T-cell (primary cell): ENCODE measurements at places on chromosomes 16 and 17. TPM values are rescaled to one million over a fixed set of nuclear protein-coding genes. Genes with fewer than 3 reads are reported as not detected.

DNA sequence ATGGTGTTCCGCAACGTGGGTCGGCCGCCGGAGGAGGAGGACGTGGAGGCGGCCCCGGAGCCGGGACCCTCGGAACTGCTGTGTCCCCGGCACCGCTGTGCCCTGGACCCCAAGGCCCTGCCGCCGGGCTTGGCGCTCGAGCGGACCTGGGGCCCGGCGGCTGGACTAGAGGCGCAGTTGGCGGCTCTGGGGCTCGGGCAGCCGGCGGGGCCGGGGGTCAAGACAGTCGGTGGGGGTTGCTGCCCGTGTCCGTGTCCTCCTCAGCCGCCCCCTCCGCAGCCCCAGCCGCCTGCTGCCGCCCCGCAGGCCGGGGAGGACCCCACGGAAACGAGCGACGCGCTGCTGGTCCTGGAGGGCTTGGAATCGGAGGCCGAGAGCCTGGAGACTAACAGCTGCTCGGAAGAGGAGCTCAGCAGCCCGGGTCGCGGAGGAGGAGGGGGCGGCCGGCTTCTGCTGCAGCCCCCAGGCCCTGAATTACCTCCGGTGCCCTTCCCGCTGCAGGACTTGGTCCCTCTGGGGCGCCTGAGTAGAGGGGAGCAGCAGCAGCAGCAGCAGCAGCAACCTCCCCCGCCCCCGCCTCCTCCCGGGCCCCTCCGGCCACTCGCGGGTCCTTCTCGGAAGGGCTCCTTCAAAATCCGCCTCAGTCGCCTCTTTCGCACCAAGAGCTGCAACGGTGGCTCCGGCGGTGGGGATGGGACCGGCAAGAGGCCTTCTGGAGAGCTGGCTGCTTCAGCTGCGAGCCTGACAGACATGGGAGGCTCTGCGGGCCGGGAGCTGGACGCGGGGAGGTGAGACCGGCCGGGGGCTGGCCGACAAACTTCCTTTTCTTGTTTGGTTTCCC lies 821 bp downstream of the SOCS7 start:
- H3K4me1 ChIP-seq = peaks cover 24% of the 10 kb centered on the region
- no peaks in the 10 kb centered on the region for H3K27me3 ChIP-seq
- H3K4me3 ChIP-seq = peak overlapping the region; percentile 60
- no peak overlapping the region for H3K27ac ChIP-seq
- peak; percentile 19 for DNase-seq
- no peaks in the 10 kb centered on the region for H3K36me3 ChIP-seq

- peaks cover 13% of the 10 kb centered on the region for H3K27me3 ChIP-seq
- H3K4me1 ChIP-seq = peaks cover 6% of the 10 kb centered on the region
- DNase-seq = no peak
- H3K36me3 ChIP-seq = no peaks in the 10 kb centered on the region
- no peak overlapping the region for H3K27ac ChIP-seq
These were observed 63.7 kb upstream of the MRTFB start for GRCh38 chr16:14007450-14007849.

GRCh38 chr17:60557805-60558204 lies 31.8 kb upstream of the APPBP2 start:
- no peak overlapping the region for H3K27ac ChIP-seq
- no peak overlapping the region for H3K4me3 ChIP-seq
- no peak for DNase-seq
- H3K4me1 ChIP-seq = no peaks in the 10 kb centered on the region
- peaks cover 5% of the 10 kb centered on the region for H3K36me3 ChIP-seq

GRCh38 chr17:78124836-78125137 lies 3.8 kb downstream of the TMC6 start:
- peak overlapping the region; percentile 66 for H3K27ac ChIP-seq
- no peak for DNase-seq
- H3K4me1 ChIP-seq = peaks cover 63% of the 10 kb centered on the region
- peaks cover 17% of the 10 kb centered on the region for H3K36me3 ChIP-seq
- H3K27me3 ChIP-seq = no peaks in the 10 kb centered on the region

- H3K4me1 ChIP-seq = no peaks in the 10 kb centered on the region
- H3K27me3 ChIP-seq = no peaks in the 10 kb centered on the region
- DNase-seq = no peak
- no peak overlapping the region for H3K27ac ChIP-seq
These were observed 96.9 kb upstream of the KCNJ16 start for GRCh38 chr17:69978056-69978646.

- no peaks in the 10 kb centered on the region for H3K36me3 ChIP-seq
- no peak overlapping the region for H3K27ac ChIP-seq
These were observed 715.1 kb downstream of the CDH11 start for GRCh38 chr16:64406770-64407181.

- DNase-seq = no peak
- H3K4me1 ChIP-seq = no peaks in the 10 kb centered on the region
- H3K27ac ChIP-seq = no peak overlapping the region
- no peak overlapping the region for H3K4me3 ChIP-seq
These were observed 28.9 kb downstream of the G6PC1 start for GRCh38 chr17:42929497-42929844.

GRCh38 chr16:12728469-12728868 lies 75.2 kb downstream of the CPPED1 start:
- DNase-seq = no peak
- no peak overlapping the region for H3K4me3 ChIP-seq

DNA sequence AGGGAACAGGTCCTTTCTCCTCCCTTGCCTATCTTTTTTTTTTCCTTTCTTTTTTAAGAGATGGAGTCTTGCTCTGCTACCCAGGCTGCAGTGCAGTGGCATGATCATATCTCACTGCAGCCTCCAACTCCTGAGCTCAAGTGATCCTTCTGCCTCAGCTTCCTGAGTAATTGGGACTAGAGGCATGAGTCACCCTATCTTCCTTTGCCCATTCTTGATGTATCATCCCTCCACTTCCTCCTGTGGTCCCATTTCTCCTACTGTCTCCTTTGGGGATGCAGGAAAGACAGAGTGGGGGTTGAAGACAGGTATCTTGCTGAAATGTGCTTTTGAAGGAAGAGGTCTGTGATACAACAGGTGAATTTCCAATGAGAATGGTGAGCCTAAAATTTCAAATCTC lies 5.5 kb downstream of the MYO19 start:
- H3K27me3 ChIP-seq = no peaks in the 10 kb centered on the region
- no peak overlapping the region for H3K27ac ChIP-seq
- H3K36me3 ChIP-seq = peaks cover 45% of the 10 kb centered on the region
- H3K4me1 ChIP-seq = no peaks in the 10 kb centered on the region
- no peak overlapping the region for H3K4me3 ChIP-seq

DNA sequence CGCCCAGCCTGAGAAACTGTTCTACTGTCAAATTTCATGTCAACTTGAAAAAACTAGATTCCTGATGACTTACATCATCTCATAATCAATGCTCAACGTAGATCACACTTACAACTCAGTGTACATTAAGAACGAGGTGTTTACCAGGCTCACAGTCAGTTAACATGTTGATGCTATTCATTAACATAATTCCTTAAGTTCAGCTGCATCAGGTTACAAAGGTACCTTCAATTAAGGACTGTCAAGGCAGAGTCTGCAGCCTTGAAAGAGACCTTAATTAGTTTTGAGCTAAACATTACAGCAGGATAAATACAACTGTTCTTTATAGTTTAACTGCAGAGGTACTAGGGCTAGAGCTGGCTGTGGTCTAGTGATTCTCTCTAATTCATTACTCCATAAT lies 1.9 kb downstream of the GNA13 start:
- peaks cover 44% of the 10 kb centered on the region for H3K4me1 ChIP-seq
- H3K27ac ChIP-seq = peak overlapping the region; percentile 38

GRCh38 chr17:63426041-63426916 lies 19.8 kb downstream of the CYB561 start:
- peaks cover 14% of the 10 kb centered on the region for H3K4me1 ChIP-seq
- no peak for DNase-seq
- H3K36me3 ChIP-seq = no peaks in the 10 kb centered on the region
- H3K27ac ChIP-seq = no peak overlapping the region
- H3K4me3 ChIP-seq = no peak overlapping the region

DNA sequence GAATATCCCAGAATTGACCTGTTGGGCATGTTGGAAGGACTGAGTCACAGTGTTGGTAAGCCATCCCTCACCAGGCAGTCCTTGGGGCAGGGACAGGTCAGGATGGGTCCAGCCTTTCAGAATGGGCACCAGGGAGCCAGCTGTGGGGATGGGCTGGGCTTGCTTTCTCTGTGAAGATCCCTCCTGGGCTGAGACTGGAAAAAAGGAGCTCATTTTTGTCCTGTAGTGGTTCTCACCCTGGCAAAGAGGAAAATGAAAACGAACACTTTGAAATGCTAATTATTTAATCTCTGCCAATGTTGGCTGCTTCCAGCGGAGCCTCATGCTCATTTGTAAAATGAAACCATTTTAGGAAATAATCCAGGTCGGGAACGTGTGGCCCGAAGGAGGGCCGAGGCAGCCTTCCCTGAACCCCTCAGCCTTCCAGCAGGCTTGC lies 237.5 kb upstream of the SALL1 start:
- no peak for DNase-seq
- no peak overlapping the region for H3K27ac ChIP-seq
- no peaks in the 10 kb centered on the region for H3K36me3 ChIP-seq
- H3K27me3 ChIP-seq = no peaks in the 10 kb centered on the region
- no peaks in the 10 kb centered on the region for H3K4me1 ChIP-seq

DNA sequence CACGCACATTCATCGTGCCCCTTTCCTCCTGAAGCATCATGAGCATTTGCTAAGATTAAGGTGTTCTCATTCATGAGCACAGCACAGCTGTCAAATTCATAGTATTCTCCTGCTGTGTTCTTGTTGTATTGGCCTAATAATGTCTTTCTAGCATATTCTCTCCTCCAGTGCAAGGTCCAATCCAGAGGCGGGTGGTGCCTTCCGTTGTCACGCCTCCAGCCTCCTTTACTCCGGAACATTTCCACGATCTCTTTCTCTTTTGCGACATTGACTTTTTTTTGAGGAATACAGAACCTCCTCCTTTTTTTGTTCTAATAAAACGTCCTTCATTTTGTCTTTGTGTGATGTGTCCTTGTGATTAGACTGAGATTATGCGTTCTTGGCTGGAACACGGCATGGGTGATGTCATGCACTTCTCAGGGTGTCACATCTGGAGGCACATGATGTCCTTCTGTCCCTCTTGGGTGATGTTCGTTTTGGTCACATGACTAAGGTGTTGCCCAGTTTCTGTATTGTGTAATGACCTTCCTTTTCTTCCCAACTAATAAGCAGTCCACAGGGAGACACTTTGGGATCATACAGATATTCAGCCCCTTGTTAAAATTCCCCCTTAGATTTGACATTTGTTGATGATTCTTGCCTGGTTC lies 66.3 kb downstream of the CLEC16A start:
- no peak overlapping the region for H3K27ac ChIP-seq
- no peak overlapping the region for H3K4me3 ChIP-seq
- H3K36me3 ChIP-seq = peaks cover 12% of the 10 kb centered on the region

- no peak overlapping the region for H3K4me3 ChIP-seq
- no peaks in the 10 kb centered on the region for H3K36me3 ChIP-seq
- no peaks in the 10 kb centered on the region for H3K27me3 ChIP-seq
- peaks cover 15% of the 10 kb centered on the region for H3K4me1 ChIP-seq
- DNase-seq = no peak
These were observed 63.0 kb upstream of the MED9 start for GRCh38 chr17:17413821-17414220.

- peak overlapping the region; percentile 11 for H3K27ac ChIP-seq
- DNase-seq = no peak
These were observed 161.8 kb downstream of the RPTOR start for GRCh38 chr17:80706463-80706867.

GRCh38 chr16:81621496-81621895 lies 157.6 kb upstream of the PLCG2 start:
- peaks cover 23% of the 10 kb centered on the region for H3K36me3 ChIP-seq
- H3K27me3 ChIP-seq = no peaks in the 10 kb centered on the region
- H3K4me3 ChIP-seq = no peak overlapping the region
- no peak for DNase-seq
- no peak overlapping the region for H3K27ac ChIP-seq

DNA sequence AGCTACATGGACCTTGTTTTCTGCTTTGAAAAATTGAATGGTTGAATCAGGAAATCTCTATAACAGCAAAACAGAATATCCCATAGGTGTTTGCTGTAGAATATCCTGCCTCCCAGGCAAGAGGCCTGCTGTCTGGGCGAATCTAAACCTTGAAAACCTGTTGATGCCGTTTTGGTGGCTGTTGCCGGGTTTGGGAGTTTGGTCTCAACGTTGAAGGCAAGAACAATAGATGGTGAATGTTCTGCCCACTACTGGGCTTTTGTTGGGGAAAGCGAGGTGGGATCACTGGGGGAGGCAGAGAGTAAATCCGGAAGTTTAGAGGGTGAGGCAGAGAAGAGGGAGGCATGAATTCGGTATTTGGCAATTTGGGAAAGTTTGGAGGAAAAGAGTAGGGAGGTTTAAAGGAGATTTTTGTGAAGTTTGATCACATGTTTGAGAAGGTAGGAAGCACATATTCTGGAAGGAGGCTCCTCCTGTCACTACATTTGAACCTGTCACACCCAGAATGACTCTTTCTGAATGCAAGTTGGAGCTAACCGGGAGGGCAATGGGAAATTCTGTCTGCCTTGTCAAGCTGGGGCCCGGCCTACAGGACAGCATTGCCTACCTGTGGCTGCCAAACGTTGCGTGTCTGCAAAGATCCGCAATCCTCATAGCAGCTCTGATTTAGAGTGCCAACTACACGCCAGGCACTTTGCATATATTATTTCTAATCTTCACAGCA lies 46.5 kb downstream of the GPRC5B start:
- no peaks in the 10 kb centered on the region for H3K4me1 ChIP-seq
- no peaks in the 10 kb centered on the region for H3K36me3 ChIP-seq
- H3K27ac ChIP-seq = no peak overlapping the region
- no peak for DNase-seq
- H3K4me3 ChIP-seq = no peak overlapping the region
- no peaks in the 10 kb centered on the region for H3K27me3 ChIP-seq

DNA sequence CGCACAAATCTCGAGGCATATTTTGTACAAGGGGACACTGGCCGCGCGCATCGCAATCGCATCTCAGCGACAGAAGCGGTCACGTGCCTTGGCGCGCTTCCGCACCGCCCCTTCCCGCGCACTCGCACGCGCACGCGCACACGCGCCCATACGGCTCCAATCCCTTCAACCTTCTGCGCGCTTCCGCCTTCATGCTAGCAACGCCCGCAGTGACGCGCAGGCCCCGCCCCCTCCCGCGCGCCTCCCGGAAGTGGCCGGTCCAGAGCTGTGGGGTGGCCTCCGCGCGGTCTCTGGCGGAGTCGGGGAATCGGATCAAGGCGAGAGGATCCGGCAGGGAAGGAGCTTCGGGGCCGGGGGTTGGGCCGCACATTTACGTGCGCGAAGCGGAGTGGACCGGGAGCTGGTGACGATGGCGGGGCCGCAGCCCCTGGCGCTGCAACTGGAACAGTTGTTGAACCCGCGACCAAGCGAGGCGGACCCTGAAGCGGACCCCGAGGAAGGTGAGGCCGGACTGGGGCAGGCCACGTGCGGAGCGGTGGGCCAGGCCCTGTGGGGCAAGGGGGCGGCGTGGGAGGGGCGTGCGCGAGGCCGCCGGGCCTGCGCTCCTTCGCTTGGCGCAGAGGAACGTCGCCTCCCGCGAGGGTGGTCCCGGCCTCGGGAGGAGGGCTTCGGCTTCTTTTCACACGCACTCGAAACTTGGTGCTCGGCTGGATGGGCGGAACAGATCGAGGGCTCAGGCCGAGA lies at the start of gene AATF:
TSS of gene AATF (plus strand) at position 238 of the 744 bp plus-strand sequence. CDS start at position 410, 172 bp downstream.
- peaks cover 24% of the 10 kb centered on the region for H3K4me1 ChIP-seq
- peak within 1 kb of the TSS; percentile 91 for H3K4me3 ChIP-seq
- peaks cover 18% of the 10 kb centered on the region for H3K27me3 ChIP-seq
- DNase-seq = peak; percentile 93

Gene KRT13
- not detected for total RNA-seq

Gene CHD3
- 274 TPM for total RNA-seq

Gene APPBP2
- 32.2 TPM for total RNA-seq

Gene LDAF1
- 15.2 TPM for total RNA-seq

Gene CRYBA1
- not detected for total RNA-seq

Gene JPH3
- total RNA-seq = not detected

Gene GNGT2
- total RNA-seq = 5.0 TPM

Gene NPIPA8
- not detected for total RNA-seq

Gene PRRT2
- 4.4 TPM for total RNA-seq

Gene ALDH3A1
- total RNA-seq = not detected
